ENCODE measurements at places on chromosomes 13 and 19.

GRCh38 chr13:63472711-63473110 is 2057.1 kb upstream of the PCDH20 start:
- no peak for DNase-seq

DNA sequence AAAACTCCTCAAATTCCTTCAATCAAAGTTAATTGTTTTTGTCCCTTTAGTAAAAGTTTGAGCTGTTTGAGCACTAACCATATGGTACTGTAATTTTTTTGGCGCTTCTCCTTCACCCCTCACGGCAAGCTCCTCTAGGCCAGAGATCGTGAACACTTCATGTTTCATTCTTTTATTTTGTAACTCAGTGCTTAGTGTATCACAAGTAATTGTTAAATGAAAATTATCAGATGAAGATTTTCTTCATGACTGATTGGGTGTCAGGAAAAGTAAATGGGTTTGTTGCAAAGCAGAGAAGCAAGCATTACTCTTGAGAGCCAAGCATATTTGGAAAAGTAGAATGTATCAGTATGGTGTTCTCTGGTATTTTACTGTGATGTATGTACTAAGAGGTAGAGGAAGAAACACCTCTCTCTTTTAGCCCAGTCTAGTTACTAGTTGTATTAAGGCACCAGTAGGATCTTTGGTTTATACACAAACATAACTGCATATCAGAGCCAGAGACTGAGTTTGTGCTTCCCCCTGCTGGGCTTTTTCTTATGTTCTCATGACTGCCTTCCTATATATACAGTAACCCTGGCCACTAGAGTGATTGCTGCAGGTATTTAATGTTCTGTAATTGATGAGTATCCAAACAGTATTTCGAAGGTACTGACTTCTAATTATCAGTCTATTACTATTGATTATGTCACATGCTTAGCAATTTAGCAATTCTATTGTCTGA is 202.3 kb upstream of the KLHL1 start:
- peak; percentile 4 for DNase-seq

GRCh38 chr13:72384879-72385278 is 342.6 kb downstream of the MZT1 start:
- no peak for DNase-seq

GRCh38 chr13:32225481-32225931 is 89.7 kb downstream of the ZAR1L start:
- no peak for DNase-seq

GRCh38 chr13:23799945-23800344 is 89.3 kb downstream of the MIPEP start:
- no peak for DNase-seq
